Astrocyte of the cerebellum (primary cell): ENCODE measurements at places on chromosomes 16 and 17.

DNA sequence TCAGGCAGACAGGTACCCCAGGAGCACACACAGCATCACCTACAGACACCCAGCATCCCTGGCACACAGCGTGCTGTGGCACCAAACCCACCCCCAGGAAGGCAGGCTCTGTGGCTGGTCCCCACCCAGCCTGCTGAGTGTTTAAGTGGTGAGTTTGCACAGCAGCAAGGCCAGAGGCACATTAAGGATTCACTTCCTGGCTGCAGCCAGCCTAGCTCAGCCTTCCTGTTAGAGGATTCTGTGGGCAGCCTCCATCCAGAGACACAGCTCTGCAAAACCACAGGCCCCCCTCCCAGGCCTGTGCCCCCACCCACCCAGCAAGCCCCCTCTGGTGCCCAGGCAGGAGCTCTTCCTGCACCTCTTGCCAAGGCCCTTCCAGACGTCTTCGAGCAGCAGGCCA, 36.1 kb upstream of the PHB1 start:
- no peak for DNase-seq

DNA sequence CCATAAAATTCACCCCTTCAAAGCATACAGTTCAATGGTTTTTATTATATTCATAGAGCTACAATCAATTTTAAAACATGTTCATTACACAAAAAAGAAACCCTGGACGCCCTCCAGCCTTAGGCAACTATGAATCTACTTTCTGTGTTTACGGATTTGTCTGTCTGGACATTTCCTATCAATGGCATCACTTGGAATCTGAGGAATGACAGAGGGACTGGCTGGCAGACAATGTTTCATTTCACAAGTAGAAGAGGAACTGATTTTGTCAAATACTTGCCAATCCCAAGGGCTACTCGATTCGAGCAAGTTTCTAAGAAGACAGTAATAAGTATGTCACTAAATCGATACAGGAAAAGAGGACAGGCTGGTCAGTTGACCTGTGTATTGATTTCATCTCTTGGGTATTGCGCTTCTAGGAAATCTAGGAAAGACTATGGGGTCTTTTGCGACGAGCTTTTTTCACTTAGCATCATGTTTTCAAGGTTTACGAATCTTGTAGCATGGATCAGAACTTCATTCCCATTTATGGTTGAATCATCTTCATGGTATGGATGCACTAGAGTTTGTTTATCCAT, 56.6 kb downstream of the RGS9 start:
- no peak for DNase-seq

DNA sequence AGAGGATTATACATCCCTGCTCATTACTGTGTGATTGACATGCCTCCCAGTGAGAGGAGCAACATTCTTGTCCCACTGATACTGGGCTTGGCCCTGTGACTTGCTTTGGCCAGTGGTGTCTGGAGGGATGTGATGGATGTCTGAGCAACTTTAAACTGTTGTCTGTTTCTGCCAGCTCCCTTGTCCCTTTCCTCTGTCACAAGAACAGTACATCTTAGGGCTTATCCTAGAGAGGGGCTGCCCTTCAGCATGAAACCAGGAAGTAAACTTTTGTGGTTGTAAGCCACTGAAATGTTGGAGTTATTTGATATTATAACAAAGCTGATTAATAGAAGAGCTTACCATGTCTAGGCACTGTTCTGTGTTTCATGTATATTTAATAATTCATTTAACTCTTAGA, 82.9 kb upstream of the GPRC5B start:
- no peak for DNase-seq

- DNase-seq = no peak
Observed at GRCh38 chr16:20291208-20292206, 35.8 kb downstream of the GP2 start.

GRCh38 chr17:57187391-57187790, 68.9 kb upstream of the MSI2 start:
- DNase-seq = no peak

DNA sequence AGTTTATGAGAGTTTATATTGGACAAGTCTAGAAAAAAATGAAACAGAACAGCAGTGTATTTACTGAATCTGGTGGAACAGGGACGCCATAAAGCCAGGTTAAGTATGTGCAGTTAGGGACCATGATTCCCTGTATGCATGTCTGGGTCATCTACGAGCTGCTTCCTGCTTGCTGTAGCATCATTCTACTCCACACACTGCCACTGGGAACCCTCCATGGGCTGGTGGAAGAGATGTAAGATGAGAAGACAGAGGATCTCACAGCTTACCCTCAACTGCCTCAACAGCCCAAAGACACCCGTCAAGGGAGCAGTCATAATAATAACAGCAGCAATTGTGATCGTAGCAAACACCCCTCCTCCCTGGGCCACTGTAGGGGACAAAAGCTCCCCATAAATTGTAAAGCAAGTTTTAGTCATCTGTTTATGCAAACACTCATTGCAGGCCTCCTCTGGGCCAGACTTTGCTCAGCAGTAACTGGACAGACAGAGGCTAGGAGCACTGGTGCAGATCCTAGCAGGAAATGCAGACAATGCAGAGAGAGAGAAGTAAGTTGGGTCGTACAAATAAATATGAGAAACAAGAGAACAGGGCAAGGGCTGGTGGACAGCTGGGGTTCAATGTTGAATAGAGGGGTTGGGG, 188.0 kb downstream of the SOX9 start:
- no peak for DNase-seq

- DNase-seq = no peak
Observed at GRCh38 chr16:53043986-53044601, 8.6 kb downstream of the CHD9NB start.

DNA sequence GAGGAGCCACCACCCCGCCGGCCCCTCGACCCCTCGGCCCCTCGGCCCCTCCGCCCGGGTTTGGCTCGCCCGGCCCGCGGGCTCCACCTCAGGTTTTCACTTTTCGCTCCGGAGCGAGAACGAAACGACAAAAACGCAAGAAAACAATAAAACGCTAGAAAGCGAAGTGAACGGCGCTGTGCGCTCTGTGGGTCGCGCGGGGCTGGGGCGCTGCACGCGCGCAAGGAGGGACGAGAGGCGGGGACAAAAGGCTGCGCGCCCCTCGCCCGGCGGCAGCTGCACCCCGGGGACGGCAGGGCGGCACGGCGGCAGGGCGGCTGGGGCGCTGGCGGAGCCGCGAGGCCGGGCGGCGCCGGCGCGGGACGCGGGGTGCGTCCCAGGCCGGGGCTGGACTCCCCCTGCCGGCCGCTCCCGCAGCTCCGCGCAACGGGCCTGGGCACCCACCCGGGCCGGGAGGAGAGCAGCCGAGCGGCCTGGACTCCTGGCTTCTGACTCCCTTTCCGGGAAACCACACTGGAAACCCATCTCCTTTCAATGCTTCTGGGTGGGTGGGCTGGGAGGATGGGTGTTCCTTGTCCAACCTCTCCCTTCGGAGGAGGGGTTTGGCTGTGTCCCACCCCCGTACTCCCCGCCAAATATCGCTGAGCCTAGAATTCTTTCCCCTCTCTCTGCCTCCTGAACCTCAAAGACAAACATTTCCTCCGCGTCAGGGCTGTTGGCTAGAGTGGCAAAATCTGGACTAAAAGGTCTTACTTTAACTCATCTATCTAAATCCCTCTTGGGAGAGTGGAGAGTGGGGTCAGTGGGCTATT, 9.9 kb downstream of the TBX2 start:
- no peak for DNase-seq
